ENCODE measurements at places on chromosomes 5 and 9.
A peak's percentile ranks its signal among the peaks of the same experiment; 100 is the strongest.

DNA sequence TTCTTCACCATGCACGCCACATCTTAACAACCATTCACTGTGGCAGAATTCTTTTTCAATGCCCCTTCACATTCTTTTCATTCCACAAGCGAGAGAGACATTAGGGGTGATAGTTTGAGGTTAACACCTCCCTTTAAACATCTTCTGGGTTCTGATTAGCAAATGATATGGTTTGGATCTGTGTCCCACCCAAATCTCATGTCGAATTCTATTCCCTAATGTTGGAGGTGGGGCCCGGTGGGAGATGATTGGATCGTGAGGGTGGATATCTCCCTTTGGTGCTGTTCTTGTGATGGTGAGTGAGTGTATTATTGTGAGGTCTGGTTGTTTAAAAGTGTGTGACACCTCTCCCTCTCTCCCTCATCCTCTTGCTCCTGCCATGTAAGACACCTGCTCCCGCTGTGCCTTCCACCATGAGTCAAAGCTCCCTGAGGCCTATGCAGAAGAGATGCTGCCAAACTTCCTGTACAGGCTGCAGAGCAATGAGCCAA is 46.1 kb upstream of the RAI14 start:
- no peak overlapping the region for H3K4me3 ChIP-seq
- H3K4me1 ChIP-seq = peaks cover 16% of the 10 kb centered on the region
- H3K27ac ChIP-seq = peak overlapping the region; percentile 28
- no peaks in the 10 kb centered on the region for H3K27me3 ChIP-seq

DNA sequence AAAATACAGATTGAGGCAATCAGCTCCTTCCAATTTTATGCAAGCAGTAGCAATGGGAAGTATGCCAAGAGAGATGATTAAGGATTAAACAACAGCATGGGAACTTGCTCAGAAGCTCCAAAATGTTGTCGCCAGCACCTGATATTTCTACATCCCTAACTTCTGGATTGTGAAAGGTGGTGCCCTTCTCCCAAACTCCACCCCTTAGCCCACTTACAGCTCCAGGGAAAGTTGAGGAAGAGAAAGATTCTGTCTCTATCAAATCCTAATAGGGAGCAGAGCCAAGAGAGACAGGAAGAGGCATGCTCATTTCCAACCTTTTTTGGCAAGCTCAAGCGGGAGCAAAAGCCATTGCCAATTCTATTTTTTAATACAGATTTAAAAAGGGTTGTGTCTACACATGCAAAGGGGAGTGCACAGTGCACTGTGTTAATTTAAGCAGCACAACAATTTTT is 92.4 kb upstream of the NR3C1 start:
- no peak overlapping the region for H3K4me3 ChIP-seq
- H3K4me1 ChIP-seq = peaks cover 21% of the 10 kb centered on the region
- no peak overlapping the region for H3K27ac ChIP-seq
- no peaks in the 10 kb centered on the region for H3K27me3 ChIP-seq

GRCh38 chr9:133875131-133875530 is 117.0 kb downstream of the VAV2 start:
- peaks cover 11% of the 10 kb centered on the region for H3K4me1 ChIP-seq
- no peak for DNase-seq
- H3K36me3 ChIP-seq = no peaks in the 10 kb centered on the region
- H3K4me3 ChIP-seq = no peak overlapping the region
- H3K27me3 ChIP-seq = no peaks in the 10 kb centered on the region
- H3K27ac ChIP-seq = no peak overlapping the region

- H3K27ac ChIP-seq = no peak overlapping the region
- no peak overlapping the region for H3K4me3 ChIP-seq
- no peaks in the 10 kb centered on the region for H3K27me3 ChIP-seq
- no peak for DNase-seq
Observed at GRCh38 chr9:100084734-100085133, 14.1 kb downstream of the ERP44 start.

DNA sequence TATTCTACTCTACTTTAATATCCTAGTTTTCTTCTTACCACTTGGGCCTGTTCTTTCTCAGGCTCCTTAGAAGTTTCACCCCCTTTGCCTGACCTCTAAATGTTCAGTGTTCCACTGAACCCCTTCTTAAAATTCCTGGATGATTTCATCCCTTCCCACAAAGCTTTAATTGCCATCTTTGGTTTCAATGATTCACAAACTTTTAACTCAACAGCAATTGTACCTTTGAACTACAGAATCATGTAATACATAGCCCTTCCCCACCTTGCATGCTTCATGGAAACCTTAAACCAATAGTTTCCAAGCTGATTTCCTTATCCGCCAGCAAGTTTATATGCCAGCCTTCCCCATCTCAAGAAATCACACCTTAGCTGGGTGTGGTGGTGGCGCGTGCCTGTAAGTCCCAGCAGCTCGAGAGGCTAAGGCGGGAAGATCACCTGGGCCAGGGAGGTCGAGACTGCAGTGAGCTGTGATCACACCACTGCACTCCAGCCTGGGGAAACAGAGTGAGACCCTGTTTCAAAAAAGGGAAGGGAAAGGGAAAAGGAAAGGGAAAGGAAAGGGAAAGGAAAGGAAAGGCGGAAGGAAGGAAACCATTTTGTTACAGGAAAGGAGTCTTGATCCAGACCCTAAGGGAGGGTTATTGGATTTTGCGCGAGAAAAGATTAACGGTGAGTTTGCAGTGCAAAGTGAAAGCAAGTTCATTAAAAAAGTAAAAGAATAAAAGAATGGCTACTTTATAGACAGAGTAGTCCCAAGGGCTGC is 1023.7 kb upstream of the DMAC1 start:
- no peaks in the 10 kb centered on the region for H3K27me3 ChIP-seq
- H3K4me3 ChIP-seq = no peak overlapping the region
- no peak overlapping the region for H3K27ac ChIP-seq
- H3K4me1 ChIP-seq = no peaks in the 10 kb centered on the region
- H3K36me3 ChIP-seq = no peaks in the 10 kb centered on the region

- no peak for DNase-seq
- no peaks in the 10 kb centered on the region for H3K27me3 ChIP-seq
- no peaks in the 10 kb centered on the region for H3K36me3 ChIP-seq
- no peak overlapping the region for H3K27ac ChIP-seq
- no peaks in the 10 kb centered on the region for H3K4me1 ChIP-seq
Observed at GRCh38 chr9:22528485-22528884, 81.9 kb downstream of the DMRTA1 start.

Data from upper lobe of right lung (tissue), 1 donor.